Kidney capillary endothelial cell (primary cell): ENCODE measurements at places on chromosomes 2 and 18.

DNA sequence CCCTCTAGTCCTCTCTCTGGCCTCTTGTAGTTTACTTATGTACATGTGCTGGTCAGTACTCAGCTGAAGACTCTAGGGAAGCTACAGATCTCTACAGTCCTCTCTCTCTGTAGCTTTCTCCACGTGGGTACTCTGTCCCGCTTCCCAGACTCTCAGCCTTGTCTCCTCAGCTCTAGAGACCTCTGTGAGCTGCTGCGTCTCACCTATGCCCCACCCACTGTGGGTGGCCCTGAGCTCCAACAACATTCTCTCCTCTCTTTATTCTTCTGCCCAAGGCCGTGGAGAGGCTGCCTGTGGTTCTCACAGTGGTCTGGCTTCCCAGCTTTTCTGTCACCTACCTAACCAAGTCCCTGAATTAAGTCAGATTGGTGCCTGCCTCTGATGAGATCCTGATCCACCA is 33.4 kb downstream of the MFSD6 start:
- DNase-seq: no peak

DNA sequence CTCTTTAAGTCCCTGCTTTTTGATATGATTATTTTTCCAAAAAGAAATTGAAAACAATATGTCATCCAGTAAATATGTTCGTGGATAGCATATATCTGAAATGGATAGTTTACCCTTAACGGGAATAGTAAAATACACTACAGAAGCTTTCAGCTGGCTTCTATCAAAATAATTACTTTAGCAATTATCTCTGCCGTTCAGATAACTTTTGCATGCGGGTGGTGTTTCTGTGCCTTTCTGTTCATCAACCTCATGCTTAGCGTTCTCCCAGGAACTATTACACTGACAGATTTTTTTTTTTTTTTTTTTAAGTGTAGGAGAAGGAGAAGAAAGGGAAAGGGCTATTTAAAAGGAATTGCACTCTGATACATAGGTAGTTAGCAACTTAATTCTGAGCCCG is 53.6 kb downstream of the TSHZ1 start:
- DNase-seq: no peak

DNA sequence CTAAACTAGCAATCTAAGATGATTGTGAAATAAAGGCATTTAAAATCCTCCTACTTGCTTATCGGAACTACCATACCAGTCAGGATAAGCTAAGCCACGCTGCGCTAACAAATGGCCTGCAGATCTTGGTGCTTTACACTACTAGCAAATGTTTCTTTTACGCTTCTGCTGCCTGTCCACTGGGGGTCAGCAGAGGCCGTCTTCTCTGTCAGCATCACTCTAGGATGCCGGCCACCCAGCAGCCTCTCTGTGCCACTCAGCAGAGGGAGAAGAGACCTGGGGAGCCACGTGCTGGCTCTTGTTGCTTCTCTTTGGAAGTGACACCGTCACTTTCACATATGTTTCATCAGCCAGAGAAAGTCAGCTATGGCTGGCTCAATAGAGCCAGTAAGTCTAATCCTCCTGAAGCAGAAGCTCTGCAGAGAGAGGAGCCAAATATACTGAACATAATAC is 36.6 kb downstream of the COPS8 start:
- peak; percentile 62 for DNase-seq

- no peak for DNase-seq
Observed at GRCh38 chr2:232293191-232293590, 85.4 kb upstream of the ALPP start.

DNA sequence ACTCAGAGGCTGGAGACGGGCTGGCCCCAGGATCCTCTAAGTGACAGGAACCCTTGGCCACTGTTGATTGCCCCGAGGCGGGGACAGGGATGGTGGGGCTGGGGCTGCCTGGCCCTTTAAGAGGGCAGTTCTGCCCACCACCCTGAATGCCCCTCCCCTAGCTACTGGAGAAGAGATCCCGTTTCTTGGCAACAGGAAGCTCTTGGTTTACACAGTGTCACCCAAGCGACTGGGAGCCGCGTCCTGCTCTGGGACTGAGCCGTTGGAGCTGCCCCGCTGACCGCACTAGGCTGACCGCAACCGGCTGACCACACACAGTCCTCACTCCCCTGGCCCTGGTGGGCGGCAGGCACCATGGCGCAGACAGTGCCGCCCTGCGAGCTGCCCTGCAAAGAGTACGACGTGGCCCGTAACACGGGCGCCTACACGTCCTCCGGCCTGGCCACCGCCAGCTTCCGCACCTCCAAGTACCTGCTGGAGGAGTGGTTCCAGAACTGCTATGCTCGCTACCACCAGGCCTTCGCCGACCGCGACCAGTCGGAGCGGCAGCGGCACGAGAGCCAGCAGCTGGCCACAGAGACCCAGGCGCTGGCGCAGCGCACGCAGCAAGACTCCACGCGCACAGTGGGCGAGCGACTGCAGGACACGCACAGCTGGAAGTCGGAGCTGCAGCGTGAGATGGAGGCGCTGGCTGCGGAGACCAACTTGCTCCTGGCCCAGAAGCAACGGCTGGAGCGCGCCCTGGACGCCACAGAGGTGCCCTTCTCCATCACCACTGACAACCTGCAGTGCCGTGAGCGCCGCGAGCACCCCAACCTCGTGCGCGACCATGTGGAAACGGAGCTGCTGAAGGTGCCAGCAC is at the start of gene TEKT4:
TEKT4 (plus strand) TSS at position 205 of the 862 bp plus-strand sequence; CDS start at position 355, 150 bp downstream.
- DNase-seq: no peak

GRCh38 chr2:152406119-152406835 is 71.3 kb downstream of the FMNL2 start:
- DNase-seq: no peak

- no peak for DNase-seq
Observed at GRCh38 chr2:152420363-152420762, 85.4 kb downstream of the FMNL2 start.

DNA sequence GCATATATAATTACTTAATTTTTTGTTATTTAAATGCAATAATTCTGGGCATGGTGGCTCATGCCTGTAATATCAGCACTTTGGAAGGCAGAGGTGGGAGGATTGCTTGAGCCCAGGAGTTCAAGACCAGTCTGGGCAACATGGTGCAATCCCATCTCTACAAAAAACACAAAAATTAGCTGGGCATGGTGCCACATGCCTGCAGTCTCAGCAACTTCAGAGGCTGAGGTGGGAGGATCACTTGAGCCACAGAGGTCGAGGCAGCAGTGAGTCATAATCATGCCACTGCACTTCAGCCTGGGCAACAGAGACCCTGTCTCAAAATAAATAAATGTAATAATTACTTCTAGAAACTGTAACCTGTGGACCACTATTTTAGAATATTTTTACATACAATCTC is 21.5 kb upstream of the TMEM87B start:
- no peak for DNase-seq

DNA sequence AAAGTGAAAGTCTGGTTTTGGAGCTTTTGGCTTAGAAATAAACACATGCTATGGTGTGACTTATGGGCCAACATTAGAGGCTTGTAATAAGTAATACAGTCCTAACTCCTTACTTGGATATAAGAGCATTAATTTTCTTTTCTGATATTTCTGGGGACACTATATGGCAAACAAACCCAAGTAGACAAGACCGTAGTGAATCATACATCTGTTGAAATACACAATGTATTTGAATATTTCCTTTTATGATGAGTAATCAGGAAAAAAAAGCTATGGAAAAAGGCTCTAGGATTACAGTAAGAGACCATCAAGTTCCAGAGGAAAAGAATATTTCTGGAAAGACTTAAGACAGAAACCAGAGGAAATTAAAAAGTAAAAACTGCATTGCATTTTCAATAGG is 146.0 kb upstream of the CYP26B1 start:
- peak; percentile 54 for DNase-seq

GRCh38 chr18:29862824-29863223 is 1179.7 kb downstream of the DSC3 start:
- no peak for DNase-seq

DNA sequence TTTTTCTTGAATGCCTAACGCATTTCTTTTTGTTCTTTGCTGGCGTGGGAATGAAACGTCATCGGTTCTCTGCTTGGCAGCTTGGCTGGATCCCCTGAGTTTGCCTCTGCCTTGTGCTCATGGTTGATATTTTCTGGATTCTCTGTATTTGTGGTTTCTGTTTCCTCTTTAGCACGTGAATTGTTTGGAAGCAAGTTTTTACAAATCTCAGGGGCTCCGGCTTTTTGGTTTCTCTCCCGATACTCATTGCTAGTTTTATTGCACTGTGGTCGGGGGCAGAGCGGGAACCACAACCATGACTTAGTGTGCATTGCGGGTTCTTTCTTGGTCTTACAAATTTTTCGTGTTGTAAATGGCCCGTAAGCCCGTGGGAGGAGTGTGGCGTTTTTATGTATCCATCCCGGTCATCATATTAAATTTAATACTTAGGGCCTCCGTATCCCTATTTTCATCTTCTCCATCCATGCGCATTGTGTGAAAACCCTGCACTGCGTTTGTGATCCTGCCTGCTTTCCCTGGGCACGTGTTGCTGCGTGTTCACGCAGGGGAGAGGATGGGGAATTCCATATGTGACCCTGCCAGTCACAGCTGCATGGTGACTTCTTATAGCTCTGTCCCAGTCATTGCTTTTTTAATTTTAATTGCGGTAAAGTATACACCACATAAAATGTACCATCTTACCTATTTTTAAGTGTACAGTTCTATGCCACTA is 9.4 kb downstream of the RAMP1 start:
- DNase-seq: no peak

DNA sequence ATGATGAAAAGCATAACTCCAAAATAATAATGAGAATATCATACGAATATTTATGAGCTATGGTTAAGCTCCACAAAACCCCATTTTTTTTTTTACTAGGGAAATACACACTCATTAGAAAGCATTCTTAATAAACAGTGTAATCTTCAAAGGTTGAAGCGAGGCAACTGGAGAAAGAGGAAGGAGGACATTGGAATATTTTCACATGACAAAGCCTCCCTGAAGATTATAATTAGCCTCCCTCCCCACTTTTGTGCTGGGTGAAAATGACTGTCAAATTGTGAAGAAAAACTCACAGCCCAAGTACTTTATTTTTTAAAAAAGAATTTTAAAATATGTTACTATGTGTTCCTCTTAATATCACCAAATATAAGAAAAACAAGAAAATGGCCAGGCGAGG is 64.1 kb upstream of the NFU1 start:
- no peak for DNase-seq

- no peak for DNase-seq
Observed at GRCh38 chr18:31493171-31493570, 4.8 kb upstream of the DSG2 start.

DNA sequence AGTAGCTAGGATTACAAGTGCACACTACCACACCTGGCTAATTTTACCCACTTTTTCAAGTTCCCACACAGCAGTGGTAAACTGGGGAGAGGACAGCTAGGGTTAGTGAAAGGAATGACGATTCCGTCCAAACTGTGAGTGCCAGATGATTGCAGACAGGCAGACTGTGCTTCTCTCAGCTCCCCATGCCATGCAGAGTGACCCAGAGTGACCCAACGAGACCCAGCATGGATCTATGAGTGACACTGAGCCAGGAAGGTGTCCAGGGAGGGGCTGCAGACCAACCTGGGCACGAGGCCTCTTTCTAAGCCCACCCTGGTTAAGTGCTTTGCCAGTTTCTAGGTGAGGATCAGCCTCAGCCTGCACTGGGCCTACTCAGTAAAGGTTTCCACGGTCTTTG is 7.7 kb upstream of the KLF11 start:
- no peak for DNase-seq

DNA sequence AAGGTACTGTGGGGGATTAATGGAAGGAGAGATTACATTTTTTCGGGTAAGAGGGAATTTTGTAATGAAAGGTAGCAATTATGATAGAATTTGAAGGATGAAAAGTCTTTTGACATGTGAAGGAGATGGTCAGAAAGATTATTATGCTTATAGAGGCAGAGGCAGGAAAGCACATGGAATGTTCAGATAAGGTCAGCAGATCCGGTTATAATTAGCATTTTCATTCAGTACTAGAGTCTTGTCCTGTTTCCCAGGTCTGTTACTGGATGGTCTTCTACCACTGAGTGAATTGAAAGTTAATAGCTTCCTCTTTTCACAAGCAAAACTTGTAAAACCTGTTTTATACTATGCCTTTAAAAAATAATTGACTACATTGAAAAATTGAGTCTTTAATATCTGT is 116.9 kb downstream of the PHLPP1 start:
- DNase-seq: no peak

DNA sequence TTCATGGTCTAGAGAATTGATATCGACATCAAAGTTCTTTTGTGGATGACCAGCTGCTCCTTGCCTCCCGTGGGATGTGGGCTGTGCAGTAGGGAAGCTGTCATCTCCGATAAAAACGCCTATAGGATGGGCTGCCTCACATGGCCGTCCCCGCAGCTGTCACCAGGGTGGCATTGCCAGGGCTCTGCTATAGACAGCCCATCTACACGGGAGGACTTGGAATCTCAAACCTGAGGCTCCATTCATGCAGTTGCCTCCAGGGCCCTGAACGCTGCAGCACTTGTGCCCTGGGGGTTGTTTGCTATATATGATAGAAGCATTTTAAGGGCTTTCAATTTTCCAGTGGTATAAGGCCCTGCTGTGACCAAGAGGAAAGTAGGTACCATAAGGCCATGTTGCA is 183.1 kb downstream of the MYCN start:
- no peak for DNase-seq

GRCh38 chr18:73717570-73717969 is 430.1 kb downstream of the FBXO15 start:
- DNase-seq: peak; percentile 83

DNA sequence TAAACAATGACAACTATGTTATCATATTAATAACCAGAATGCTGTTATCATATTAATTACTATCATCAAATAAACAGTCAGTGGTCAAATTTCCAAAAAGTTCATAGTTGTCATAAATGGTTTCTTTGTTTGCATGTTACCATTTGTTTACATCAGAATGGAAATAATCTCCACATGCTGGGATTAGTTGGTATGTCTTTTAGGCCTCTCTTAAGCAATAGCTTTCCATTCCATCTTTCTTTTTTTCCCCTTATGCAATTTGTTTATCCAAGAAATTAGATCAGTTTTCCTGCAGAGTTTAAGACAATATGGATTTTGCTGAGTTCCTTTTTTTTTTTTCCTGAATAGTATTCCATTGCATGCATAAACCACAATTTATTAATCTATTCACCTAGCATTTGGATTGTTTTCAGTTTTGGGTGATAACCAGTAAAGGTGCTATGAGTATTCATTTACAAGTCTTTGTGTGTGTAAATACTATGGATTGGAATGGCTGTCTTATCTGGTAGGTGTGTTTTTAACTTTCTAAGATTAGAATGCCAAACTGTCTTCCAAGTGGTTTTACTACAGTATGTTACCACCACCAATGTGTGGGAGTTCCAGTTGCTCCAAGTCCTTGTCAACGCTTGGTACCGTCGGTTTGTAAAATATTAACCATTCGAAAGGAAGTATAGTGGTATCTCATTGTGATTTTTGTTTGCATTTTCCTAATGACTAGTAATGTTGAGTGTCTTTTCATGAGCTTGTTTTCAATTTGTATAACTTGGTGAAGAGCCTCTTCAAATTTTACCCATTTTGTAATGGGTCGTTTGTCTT is 33.3 kb upstream of the TXNDC2 start:
- no peak for DNase-seq

- peak; percentile 88 for DNase-seq
Observed at GRCh38 chr18:63969942-63970808, at the start of gene SERPINB8. TSS of gene SERPINB8 (plus strand) at chr18:63970081. CDS start at chr18:63978309, 8,228 bp downstream.
